ENCODE measurements at places on chromosomes 1 and 21. TPM values are rescaled to one million over a fixed set of nuclear protein-coding genes. Genes with fewer than 3 reads are reported as not detected.

TMEM9 gene
- 137 TPM for total RNA-seq

TTLL10 gene
- total RNA-seq: 2.1 TPM

SH2D5 gene
- 4.0 TPM for total RNA-seq

ZNF683 gene
- total RNA-seq: not detected

OR2T34 gene
- total RNA-seq: not detected

SPOCD1 gene
- total RNA-seq: 0.44 TPM

CRNN gene
- not detected for total RNA-seq

UBL4B gene
- total RNA-seq: not detected

LENEP gene
- total RNA-seq: 0.22 TPM

PANK4 gene
- total RNA-seq: 29.0 TPM

NHLH1 gene
- 1.9 TPM for total RNA-seq

CLDN19 gene
- total RNA-seq: 17.0 TPM

B3GALT5 gene
- 3.1 TPM for total RNA-seq

GBP6 gene
- total RNA-seq: 0.50 TPM

S1PR1 gene
- 31.6 TPM for total RNA-seq

ANKRD65 gene
- total RNA-seq: 1.8 TPM

MPZ gene
- total RNA-seq: 1,019 TPM

FAAH gene
- 14.3 TPM for total RNA-seq

KLHDC9 gene
- total RNA-seq: 10.0 TPM

TSACC gene
- not detected for total RNA-seq

REG4 gene
- not detected for total RNA-seq

RGS18 gene
- 1.5 TPM for total RNA-seq

TBX15 gene
- 5.5 TPM for total RNA-seq

KIAA1614 gene
- total RNA-seq: 2.0 TPM

CFHR4 gene
- total RNA-seq: 0.11 TPM

CELA3A gene
- not detected for total RNA-seq

Data from spinal cord (tissue), 10 donors.